ENCODE measurements at places on chromosomes 4 and X.

DNA sequence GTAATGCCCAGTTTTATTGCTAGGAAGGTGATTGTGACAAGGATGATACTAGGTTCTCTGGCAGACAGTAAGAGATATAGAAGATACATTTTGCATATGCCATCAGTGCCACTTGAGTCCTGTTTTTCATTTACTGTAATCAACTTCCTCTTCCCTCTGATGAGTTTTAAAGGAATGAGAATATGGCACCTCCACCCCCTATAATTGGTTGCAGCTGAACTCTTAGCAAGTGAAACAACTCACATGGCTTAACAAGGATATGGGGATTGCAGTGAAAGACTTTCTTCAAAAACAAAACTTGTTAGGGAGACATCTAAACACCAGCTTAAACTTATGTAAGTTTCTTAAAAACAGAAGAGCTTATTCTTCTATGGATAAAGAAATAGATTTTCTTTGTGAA is 90.0 kb downstream of the AREG start:
- no peak for DNase-seq

DNA sequence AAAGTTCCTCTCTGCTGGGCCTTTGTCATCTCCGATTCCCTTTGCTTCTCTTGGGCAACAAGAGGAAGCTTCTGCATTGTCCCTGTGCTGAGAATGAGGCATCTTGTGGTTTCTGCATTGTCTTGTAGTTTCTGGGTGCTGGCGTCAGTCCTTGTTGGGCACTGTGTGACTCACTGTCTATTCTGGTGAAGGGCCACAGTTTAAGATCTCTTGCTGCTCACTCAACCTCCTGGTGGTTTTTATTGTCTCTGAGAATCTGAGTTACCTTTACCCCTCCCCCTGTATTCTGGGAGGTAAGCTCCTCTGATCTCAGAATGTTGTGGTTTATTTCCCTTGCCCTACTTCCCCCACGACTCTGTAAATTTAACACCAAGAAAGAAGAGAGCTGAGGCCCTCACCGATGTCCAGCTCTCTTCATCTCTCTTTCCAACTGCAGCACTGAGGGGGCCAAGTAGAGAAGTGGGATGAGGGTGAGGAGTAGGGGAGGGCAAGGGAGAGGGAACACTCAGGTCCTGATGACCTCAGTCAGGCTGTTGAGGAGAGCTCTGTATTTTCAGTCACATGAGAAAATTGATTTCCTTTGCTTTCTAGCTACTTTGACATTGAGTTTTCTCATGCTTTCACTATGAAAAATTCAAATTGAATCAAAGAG is 441.6 kb upstream of the PITX2 start:
- no peak for DNase-seq

GRCh38 chr4:155748039-155748438 is 10.8 kb upstream of the GUCY1B1 start:
- DNase-seq, result no peak

DNA sequence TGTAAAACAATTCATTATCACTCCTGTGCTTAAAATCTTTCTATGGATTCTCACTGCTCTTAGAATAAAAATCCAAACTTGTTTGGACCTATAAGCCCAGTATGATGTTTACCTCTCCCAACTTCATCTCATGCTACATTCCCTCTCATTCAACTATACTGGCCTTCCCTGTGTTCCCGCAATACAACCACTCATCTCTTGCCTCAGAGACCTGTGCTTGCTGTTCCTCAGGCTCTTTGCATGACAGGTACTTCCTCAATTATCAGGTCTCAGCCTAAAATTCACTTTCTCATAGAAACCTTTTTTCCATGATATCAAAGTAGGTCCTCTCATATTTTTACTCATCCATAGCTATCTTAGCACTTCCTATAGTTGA is 71.7 kb downstream of the ENOX2 start:
- no peak for DNase-seq

DNA sequence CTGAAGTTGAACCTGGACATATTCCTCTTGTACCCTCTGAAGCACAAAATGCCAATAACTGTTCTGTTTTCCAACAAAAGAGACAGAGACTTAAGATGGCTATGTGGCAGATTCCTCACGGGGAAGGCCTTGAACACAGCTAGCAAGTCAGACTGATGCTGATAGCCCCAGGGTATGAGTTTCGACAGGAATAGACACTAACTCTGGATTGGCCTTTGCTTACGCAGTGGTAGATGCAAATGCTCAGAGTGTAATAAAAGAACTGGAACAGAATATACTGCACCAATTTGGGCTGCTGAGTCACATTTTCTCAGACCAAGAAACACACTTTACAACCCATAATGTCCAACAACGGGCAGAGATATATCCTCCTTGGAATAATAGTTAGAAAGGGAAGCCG is 173.8 kb downstream of the DLG3 start:
- no peak for DNase-seq

DNA sequence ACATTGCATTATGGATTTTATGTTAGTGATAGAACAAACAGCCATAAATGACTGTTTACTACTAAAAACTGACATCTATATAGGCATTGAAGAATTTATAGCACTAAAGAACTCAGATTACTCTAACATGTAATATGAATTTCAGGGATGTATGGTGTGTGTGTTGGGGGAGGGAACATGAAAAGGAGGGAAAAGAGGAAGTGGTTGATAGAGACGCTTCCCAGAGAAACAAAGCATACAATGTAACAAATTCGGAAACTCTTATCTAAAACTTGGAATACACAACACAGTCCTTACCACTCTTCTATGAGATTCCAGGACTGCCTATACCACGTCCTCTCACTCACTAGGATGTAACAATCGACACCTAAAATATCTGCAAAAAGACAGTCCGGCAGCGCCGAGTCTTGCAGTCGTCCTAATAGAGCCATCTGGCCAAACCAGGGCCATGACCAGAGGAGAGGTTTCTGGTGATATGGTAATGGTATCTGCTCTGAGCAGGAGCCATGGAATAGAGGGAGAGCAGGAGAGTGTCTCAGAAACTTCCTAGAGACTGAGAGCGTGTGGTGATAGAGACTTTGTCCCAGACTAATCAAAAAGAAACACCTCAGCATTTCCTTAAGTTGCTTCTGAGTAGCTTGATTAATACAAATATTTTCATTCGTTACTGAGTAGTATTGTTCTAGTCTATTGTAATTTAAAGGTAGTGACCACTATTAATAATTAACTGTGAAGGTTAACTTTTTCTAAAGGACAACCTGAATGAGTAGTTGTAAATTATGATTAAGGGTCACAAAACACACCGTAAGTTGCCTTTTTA is 251.9 kb upstream of the ETNPPL start:
- no peak for DNase-seq

GRCh38 chr4:8095956-8096689 is 62.5 kb downstream of the ABLIM2 start:
- no peak for DNase-seq

- DNase-seq, result no peak
Measured at GRCh38 chr4:181541396-181541795, 701.8 kb upstream of the TENM3 start.

GRCh38 chrX:12329476-12329875 is 191.2 kb downstream of the FRMPD4 start:
- no peak for DNase-seq

Data from left hindlimb (tissue), 1 donor.